NCI-H774 (cell line): ENCODE measurements at places on chromosomes 7 and 10.
A peak's percentile ranks its signal among the peaks of the same experiment; 100 is the strongest.

DNA sequence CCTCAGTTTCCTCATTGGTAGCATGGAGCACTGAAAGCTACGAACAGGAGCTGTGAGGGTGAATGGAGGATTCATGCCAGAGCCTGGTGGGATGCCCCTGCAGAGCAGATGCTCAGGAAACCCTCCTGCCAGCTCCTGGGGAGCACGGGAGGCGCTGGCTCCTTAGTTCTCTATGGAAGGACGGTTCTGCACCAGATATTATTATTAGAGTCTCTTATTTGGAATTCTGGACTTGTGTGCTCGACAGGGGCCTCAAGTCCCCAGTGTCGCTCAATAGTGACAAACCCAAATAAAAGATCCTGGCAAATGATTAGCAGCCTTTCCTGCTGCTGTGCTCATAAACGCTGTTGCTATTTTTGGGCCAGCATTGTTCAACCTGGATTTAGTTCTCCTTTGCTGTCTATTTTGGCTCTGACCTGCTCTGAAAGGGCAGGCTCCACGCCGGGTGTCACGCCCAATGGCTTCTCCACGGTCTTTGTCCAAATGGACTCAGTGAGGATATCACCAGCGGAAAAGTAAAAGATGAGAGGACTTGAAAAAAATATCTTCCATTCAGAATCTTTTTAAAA, 23.0 kb upstream of the KLF6 start:
- no peak for DNase-seq

DNA sequence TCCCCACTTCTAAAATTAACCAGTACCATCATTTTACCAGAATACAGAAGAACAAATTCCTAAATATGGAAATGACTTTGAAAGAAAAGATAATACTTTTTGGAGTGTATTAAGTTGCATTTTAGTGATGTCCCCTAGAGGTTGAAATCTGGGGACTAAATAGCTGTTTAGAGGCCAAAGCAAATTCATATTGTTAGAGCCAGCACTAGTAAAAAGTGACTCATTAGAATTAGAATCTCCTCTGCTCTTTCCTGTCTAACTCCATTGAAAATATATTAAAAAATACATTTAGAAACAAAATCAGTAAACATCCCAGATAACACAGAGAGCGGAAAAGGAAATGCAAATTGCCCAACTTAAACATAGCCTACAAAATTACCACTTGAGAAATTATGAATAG, 1189.6 kb upstream of the C7orf33 start:
- no peak for DNase-seq

DNA sequence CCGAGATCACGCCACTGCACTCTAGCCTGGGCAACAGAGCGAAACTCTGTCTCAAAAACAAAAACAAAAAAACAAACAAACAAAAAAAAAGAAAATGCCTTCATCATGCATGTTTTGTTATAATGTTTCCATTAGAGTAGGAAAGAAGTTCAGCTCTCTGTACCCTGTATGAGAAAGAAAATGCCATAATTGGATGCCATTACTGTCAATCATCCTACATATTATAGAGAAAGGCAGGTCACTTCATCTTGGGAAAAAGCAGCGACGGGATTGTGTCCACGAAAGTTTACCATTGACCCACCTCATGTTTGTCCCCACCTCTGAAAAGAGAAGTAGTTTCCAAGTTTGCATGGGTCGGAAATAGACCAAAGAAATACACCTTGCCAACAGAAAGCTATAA, 33.8 kb downstream of the SEC61G start:
- no peak for DNase-seq

- peak; percentile 16 for DNase-seq
Measured at GRCh38 chr7:123494193-123494796, 40.1 kb downstream of the IQUB start.

GRCh38 chr7:151174246-151175046, 7.0 kb upstream of the GBX1 start:
- DNase-seq: no peak

DNA sequence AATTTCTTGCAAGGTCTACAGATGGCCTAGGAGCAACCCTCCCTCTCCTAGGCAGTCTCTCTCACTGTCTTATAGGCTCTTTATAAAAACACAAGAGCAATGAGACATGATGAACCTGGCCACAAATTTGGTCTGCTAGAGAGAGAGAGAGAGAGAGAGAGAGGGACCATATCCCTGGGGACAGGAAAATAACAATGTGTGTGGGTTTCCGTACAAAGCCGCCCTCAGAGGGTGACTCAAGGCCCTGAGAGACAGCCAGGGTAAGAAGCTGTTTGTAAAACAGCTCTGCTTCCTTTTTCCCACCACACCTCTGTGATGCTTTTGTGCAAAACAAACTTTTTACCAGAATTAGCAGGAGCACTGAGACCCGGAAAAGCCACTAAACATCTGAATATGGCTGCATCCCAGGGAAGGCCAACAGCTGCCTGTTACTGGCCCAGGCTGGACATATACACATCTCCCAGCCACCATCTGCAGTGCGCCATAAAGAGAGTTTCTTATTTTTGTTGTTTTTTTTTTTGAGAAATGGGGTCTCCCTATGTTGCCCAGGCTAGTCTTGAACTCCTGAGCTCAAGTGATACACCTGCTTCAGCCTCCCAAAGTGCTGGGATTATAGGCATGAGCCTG, 18.4 kb downstream of the GIMAP5 start:
- no peak for DNase-seq

- no peak for DNase-seq
Measured at GRCh38 chr10:4813496-4813895, 12.5 kb upstream of the AKR1E2 start.

GRCh38 chr10:75062506-75063299, 48.8 kb upstream of the SAMD8 start:
- DNase-seq: no peak

GRCh38 chr7:5750031-5750653, 31.3 kb downstream of the RNF216 start:
- no peak for DNase-seq

DNA sequence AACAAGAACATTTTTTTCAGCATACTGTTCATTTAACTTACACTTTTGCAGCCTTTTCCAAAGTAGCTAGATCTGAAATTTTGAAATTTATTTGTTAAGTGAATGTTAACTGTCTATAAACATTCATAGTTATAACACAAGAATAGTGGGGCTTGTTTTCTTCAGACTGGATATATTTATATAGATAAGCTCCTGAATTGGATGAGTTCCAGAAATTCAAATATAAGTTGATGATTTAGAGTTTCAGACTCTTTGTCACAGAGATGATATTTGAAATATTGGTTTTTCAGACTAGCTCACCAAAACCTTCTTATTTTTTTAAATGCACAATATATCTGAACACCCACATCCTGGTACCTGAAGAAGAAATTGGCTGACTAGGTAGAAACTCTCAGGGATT, 44.0 kb downstream of the ZNRF2 start:
- no peak for DNase-seq

DNA sequence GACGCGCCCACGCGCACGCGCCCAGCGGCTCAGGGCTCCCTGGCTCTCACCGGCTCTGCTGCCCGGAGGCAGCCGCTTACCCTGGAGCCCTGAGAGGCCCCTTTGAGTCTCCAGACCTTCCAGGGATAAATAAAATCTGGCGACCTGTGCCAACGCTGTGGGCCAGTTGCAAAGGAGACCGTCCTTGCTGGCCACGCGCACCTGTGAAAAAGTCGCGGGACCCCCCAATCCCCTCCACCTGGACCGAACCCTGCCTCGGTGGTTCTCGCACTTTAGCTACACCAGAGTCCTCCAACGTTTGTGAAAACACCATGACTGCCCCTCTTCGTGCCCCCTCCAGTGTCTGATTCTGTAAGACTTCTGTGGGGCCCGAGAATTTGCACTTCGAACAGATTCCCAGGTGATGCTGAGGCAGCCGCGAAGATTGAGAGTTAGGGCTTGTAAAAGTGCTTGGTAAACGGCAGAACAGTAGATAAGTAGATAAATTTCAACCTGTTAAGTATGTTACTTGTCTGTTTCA, 102.4 kb upstream of the SVIL start:
- DNase-seq: no peak

DNA sequence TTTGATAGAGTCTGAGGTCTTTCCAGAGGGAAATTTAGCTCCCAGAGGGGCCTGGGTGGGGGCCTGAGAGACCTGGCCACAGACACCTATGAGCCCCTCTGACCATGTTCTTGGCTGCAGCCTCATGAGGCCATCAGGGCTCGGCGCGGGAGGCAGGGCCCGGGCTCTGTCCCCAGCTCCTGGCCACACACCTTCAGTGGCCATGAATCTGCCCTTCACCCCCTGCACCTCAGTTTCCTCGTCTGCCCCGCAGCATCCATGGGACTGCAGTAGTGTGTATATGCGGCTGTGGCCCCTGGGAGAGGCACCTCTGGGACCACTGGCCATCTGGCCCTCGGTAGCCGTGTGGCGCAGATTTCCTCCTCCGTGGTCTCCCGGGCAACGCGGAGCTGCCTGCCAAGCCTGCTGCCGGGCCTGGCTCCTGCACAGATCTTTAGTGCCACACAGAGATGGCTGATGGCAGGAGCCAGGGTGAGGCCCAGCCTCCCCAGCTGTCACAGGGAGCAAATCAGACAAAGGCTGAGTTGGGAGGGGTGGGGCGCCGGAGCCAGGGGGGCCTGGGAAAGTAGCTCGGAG, 23.6 kb upstream of the ADCYAP1R1 start:
- DNase-seq: no peak

- DNase-seq: no peak
Measured at GRCh38 chr10:34514290-34514689, 300.8 kb downstream of the PARD3 start.

DNA sequence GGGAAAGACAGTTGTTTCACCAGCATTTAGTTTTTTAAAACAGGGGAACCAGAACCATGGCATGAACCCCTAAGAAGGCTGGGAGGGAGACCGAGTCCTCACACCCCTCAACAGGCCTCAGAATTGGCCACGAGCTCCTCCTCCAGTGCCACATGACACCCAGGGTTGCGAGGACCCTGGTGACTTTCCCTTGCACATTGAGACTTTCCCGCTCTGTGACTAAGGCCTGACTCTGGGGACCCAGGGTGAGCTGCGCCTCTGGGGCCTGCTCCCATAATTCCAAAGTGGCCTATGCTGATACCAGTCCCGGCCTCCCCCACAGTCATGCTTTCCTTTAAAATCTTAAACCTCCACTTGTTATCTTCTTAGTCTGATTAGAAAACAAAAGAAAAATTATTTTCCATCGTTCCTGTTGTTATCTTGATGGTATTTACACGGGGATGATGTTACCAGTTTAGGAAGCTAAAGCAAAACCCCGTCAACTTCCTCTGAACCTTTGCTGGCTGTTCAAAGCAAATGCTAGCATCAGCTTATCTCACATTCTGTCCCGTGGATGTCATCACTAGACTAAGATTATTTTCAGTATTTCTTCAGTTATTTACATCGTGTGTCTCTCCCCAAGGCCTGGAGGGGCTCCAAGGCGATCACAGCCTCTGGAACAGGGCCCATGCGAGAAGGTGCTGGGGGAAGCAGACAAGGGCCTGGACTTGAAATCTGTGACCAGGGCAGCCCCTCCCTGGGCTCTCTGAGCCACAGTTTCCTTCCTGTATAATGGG, 42.1 kb downstream of the FAM53B start:
- no peak for DNase-seq
